CD4-positive, alpha-beta T cell (primary cell): ENCODE measurements at places on chromosomes 6 and 20. TPM values are rescaled to one million over a fixed set of nuclear protein-coding genes. Genes with fewer than 3 reads are reported as not detected.

BMP7 gene
- not detected for total RNA-seq

PEX7 gene
- total RNA-seq: 2.0 TPM

MCHR2 gene
- total RNA-seq: not detected

ROS1 gene
- not detected for total RNA-seq

CALHM5 gene
- total RNA-seq: not detected

COL11A2 gene
- total RNA-seq: 3.0 TPM

DNA sequence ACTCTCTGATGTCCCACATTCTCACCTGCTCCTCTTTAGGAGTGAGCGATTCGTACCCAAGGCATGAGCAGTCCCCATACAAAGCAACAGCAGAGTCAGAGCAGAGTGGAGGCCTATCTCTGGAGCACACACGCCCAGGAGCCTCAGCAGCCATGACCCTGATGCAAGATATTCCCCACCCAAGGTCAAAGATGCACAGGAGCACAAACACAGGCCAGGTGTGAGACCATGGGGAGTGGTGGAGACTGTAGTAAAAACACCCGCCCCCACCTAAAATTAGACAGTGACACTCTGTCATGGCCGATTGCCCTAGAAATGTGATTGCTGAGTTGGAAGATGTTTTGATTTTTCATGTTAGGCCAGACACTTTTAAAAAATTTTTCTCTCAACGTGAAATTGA lies 21.4 kb downstream of the RRBP1 start:
- H3K27ac ChIP-seq: no peak overlapping the region
- H3K4me3 ChIP-seq: no peak overlapping the region
- H3K36me3 ChIP-seq: peaks cover 10% of the 10 kb centered on the region

GRCh38 chr6:168216751-168217191 lies 102.8 kb downstream of the DACT2 start:
- H3K27me3 ChIP-seq: no peaks in the 10 kb centered on the region
- no peaks in the 10 kb centered on the region for H3K36me3 ChIP-seq
- H3K27ac ChIP-seq: no peak overlapping the region
- no peak overlapping the region for H3K4me3 ChIP-seq

- no peak for DNase-seq
- H3K27ac ChIP-seq: no peak overlapping the region
- H3K4me3 ChIP-seq: no peak overlapping the region
- no peaks in the 10 kb centered on the region for H3K27me3 ChIP-seq
- no peaks in the 10 kb centered on the region for H3K36me3 ChIP-seq
- no peaks in the 10 kb centered on the region for H3K4me1 ChIP-seq
Observed at GRCh38 chr6:151191527-151191926, 48.2 kb upstream of the AKAP12 start.

DNA sequence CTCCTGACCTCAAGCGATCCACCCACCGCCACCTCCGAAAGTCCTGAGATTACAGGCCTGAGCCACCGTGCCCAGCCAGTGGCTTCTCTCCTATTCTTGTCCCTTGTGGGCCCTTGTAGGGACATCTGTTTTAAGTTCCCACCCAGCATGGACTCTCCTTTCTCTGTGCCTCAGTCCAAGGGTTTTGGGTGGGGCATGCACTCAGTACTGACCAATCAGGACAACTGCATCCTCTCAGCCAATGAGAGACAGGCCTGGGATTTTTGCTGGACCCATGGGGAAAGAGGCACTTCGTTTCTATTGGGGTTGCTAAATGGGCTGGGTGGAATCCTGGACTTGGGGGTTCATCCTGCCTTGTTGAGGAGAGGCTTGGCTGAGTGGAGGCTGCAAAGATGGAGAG lies 34.4 kb downstream of the SNAI1 start:
- H3K27ac ChIP-seq: no peak overlapping the region
- peaks cover 3% of the 10 kb centered on the region for H3K4me1 ChIP-seq
- no peak for DNase-seq
- no peak overlapping the region for H3K4me3 ChIP-seq

DNA sequence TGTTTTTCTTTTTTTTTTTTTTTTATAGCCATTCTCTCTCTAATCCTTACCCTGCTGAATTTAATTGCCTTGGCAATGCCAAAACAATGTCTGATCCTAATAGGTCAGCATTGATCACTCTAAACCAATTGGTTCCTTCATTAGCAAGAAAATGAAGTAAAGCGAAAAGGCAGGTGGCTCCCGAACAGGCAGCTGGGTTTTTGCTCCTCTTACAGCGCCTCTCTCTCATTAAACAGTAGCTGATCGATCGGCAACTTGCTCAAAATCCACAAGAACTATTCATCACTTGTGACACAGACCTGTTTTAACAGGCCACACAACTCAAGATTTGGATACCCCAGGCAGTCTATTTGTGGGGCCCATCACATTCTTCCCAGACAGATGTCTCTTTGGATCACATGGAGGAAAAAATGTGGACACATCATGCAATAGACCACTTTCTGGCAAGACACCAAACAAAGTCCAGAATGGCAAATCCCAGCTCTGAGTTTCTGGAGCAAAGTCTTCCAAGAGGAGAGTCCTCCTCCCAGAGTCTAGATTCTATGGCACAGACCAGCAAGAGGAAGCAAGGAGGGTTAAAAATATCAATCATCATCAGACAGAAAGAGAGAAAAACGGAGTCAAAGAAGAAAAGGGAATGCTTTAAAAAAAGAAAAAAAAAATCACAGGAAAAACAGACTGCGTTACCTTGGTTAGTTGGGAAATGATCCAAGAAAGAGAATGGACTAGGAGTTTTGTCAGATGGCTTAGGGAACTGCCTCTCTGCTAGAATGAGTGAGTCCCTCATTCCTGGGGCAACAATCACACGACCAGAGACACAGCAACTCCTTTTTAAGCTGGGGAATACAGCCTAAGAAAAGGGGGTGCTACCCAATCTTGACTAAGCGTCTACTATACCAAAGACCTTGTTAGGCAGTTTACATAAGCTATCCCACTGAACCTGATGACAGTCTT lies 247.8 kb downstream of the BTBD9 start:
- H3K27ac ChIP-seq: no peak overlapping the region
- DNase-seq: no peak
- no peaks in the 10 kb centered on the region for H3K27me3 ChIP-seq
- H3K4me1 ChIP-seq: no peaks in the 10 kb centered on the region

DNA sequence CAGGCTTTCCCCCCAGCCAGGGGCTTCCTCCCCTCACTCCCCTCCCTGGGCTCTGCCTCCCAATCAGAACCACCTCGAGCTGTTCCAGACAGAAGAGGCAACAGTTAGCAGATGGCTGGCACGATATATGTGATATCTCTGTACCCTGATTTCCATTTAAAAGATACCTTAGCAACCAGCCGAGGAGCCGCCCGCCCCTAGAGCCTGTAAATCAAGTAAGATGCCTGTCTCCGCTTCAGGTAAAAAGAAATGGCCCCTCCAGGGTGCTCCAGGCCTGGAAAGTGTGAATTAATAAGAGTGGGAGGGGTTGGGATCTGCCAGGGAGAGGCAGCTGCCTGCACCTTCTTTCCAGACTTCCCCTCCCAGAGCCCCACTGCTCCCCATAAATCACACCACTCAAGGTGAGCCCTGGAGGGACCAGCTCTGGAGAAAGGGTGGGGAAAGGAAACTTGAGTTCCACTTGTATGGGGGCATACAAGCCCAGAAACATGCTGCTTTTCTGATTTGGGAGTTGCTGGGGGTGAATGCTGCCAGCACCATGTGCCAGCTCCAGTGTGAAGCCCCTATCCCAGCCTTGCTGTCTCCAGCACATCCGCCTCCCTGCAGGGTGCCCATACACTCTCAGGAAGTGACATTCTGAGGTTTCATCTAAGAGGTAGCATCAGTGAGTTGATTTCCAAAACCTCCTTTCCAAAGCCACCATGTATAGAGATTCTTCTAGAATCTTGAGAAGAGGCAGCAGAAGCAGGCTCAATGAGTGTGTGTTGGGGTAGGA lies 148.0 kb downstream of the LRFN2 start:
- H3K27ac ChIP-seq: no peak overlapping the region
- peaks cover 5% of the 10 kb centered on the region for H3K4me1 ChIP-seq
- no peak overlapping the region for H3K4me3 ChIP-seq
- no peak for DNase-seq

DNA sequence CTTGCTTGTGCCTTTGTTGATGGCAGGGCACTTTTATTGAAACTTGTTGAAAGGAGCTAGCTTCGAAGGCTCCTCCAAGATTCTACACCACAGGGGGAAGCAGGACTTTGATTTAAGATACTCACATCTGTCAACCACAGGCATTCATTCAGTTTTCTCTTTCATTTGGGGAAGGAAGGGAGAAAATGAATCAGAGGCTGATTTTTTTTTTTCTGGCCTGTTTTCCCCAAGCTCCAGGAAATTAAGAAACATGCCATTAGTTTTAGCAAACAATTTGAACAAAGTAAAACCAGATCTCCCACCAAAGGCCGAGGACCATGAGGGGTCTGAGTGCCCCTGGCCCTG lies 8.7 kb upstream of the APCDD1L start:
- no peaks in the 10 kb centered on the region for H3K4me1 ChIP-seq
- no peak overlapping the region for H3K4me3 ChIP-seq
- no peak for DNase-seq
- H3K36me3 ChIP-seq: no peaks in the 10 kb centered on the region

DNA sequence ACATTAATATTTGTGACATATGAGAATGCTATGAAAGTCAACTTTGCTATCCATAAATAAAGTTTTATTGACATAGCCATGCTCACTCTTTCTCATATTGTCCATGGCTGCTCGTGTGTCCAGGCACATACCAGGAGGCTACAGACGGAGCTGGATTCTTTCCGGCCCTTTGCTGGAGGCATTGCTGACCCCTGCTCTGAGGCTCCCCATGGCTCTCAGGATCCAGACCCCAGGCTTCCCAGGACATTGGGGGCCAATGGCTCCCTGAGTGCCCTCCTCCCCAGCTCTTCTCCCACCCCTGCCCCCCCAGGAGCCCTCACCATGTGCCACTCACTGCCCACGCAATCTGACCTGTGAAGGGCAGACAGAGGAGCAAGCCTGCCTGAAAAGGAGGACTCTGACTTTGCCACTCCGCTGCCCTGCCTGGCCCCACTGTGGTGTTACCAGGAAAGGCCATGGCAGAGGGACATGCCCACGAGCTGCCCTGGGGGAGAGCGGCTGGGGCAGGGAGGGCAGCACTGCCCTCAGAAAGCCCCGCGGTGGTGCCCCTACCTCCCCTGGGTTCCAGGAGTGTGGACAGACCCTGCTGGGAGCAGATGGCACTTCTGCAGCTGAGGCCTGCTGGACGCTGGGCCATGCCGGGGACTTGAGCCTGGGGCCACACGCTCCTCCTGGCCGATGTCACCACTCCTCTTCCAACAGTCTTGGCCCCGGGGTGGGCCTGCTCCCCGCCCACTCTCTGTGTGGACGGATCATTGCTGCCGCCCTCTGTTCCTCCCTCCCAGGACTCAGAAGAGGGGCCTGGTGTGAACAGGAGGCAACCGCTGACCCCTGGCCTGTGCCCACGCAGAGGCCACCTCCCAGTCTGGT lies 97.8 kb upstream of the BHLHE23 start:
- H3K36me3 ChIP-seq: no peaks in the 10 kb centered on the region
- H3K4me3 ChIP-seq: no peak overlapping the region
- peaks cover 14% of the 10 kb centered on the region for H3K4me1 ChIP-seq
- no peak for DNase-seq

DNA sequence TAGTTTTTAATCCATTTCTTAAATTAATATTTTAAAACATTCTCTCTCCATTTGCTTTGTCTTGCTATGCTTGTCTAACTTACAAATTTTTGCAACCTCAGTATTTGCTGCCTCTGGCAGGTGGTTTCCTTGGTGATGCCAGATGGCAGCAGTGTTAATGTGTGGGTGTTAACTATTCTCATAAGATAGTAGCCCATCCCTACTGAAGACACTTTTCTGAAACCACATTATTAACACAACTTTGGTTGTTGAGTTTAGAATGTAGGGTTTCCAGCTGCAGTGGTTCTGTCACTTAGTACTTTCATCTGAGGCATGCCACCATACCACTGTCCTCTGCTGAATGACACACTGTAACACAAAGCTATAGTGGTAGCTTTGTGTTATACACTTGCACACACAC lies 75.1 kb downstream of the MYO6 start:
- H3K4me3 ChIP-seq: no peak overlapping the region
- H3K36me3 ChIP-seq: no peaks in the 10 kb centered on the region
- no peaks in the 10 kb centered on the region for H3K27me3 ChIP-seq
- H3K27ac ChIP-seq: no peak overlapping the region

DNA sequence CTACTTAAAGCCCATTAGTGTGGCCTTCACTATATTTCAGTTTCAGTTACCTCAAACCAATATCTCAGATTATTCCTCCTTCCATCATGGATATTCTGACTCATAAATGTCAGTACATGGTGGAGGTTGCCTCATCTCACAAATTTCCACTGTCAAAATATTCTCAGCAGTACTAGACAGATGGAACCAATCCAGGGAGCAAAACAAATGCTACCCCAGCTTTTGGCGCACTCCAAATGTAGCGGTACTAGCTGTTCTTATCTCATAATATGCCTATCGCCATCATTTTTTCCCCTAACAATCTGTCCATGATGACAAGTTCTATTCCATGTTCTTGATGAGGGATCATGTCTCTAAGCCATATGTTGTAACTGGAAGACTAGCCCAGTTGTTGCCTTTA lies 1026.1 kb downstream of the KIF16B start:
- H3K27me3 ChIP-seq: no peaks in the 10 kb centered on the region
- H3K36me3 ChIP-seq: no peaks in the 10 kb centered on the region
- no peak for DNase-seq
- no peak overlapping the region for H3K27ac ChIP-seq

DNA sequence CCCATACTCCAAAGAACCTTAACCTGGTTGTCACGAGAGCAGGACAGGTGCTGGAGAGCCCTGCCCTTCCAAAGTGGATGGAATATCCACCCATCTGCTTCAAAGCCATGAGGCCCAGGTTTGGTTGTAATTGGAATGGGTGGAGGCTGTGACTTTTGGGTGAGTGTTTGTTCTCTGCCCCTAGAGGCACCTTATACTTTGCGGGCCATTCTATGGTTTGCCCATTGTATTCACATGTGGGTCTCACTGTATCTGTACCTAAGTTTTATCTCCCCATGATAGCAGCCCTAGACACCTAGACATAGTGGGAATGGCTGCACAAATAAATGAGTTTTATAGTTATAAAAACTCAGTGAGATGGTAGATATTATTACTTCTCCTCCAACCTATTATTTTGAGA lies 67.1 kb upstream of the NAA20 start:
- no peak overlapping the region for H3K27ac ChIP-seq
- H3K36me3 ChIP-seq: no peaks in the 10 kb centered on the region
- H3K4me1 ChIP-seq: peaks cover 8% of the 10 kb centered on the region
- no peak for DNase-seq

DNA sequence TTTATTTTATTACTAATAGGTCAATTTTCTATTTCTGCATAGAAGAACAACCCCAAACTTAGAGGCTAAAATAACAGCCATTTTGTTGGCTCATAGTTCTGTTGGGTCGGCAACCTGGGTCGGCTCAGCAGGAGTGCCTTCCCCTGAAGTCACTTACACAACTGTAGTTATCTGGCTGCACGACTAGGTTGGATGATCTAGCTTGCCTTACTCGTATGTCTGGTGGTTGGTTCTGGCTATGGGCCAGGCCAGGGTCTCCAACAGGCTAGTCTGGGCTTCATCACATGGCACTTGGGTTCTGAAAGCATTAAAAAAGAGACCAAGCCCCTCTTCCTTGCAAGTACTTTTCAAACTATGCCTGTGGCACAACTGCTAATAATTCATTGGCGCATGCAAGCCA lies 53.5 kb downstream of the STXBP5 start:
- peaks cover 5% of the 10 kb centered on the region for H3K36me3 ChIP-seq
- no peak overlapping the region for H3K27ac ChIP-seq
- H3K4me3 ChIP-seq: no peak overlapping the region
- no peaks in the 10 kb centered on the region for H3K4me1 ChIP-seq
- no peaks in the 10 kb centered on the region for H3K27me3 ChIP-seq
- no peak for DNase-seq

GRCh38 chr6:77740380-77740779 lies 87.5 kb downstream of the MEI4 start:
- no peaks in the 10 kb centered on the region for H3K27me3 ChIP-seq
- H3K36me3 ChIP-seq: no peaks in the 10 kb centered on the region
- no peak for DNase-seq
- no peak overlapping the region for H3K27ac ChIP-seq
